ENCODE measurements at places on chromosomes 1 and 21.
A peak's percentile ranks its signal among the peaks of the same experiment; 100 is the strongest.

GRCh38 chr1:84581648-84582047, 7.4 kb upstream of the CTBS start:
- no peak overlapping the region for H3K27ac ChIP-seq
- peaks cover 9% of the 10 kb centered on the region for H3K4me1 ChIP-seq
- H3K27me3 ChIP-seq = no peaks in the 10 kb centered on the region
- no peaks in the 10 kb centered on the region for H3K36me3 ChIP-seq

DNA sequence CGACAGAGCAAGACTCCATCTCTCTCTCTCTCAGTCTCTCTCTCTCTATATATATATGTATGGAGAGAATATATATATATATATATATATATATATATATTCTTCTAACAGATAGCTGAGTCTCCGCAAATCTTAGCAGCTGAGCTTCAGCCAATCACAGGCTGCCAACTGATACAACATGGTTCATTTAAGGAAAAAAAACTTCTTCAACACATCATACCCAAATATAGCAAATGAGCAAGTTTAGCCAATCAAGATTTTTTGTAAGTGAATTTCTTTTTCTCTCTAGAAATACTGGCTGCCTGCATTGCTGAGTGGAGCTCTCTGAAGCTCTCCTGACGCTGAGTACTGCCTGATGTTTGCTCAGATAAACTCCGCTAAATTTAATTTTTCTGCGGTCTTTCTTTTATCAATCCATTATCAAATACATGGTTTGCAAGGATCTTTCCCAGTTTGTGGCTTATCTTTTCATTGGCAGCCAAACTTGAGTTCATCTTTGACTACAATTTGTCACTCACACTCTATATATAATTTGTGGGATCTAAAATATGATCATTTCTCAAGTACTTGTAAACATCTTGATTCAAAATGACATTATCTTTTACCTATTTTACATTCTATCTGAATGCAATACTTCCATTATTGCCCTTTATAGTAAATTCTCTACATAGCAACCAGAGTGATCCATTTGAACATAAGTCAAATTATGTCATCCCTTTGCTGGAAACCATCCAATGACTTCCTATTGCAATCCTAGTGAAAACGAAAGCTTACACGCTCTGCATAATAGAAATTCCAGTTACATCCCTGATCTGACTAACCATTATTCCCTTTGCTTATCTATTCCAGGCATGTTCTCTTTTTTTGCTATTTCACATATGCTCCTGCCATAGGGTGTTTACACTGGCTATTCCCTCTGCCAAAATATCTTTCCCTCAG, 2131.7 kb downstream of the MRPL39 start:
- no peak overlapping the region for H3K27ac ChIP-seq
- no peaks in the 10 kb centered on the region for H3K4me1 ChIP-seq
- DNase-seq = no peak
- H3K27me3 ChIP-seq = no peaks in the 10 kb centered on the region
- no peaks in the 10 kb centered on the region for H3K36me3 ChIP-seq

DNA sequence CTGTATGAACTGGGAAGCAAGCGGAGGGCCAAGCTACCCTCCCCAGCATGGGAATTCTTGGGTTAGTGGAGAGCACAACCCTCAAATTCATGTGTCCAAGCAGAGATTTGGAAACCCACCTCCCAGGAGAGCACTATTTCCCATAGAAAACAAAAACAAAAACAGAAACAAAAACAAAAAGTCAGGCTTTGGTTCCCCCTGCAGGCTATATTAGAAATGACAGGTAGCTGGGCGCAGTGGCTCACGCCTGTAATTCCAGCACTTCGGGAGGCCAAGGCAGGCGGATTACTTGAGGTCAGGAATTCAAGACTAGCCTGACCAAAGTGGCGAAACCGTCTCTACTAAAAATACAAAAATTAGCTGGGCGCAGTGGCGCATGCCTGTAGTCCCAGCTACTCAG, 10.8 kb downstream of the MINDY1 start:
- H3K4me3 ChIP-seq = no peak overlapping the region
- no peak overlapping the region for H3K27ac ChIP-seq
- no peaks in the 10 kb centered on the region for H3K36me3 ChIP-seq

GRCh38 chr1:244702620-244703019, 49.7 kb downstream of the DESI2 start:
- no peaks in the 10 kb centered on the region for H3K4me1 ChIP-seq
- H3K36me3 ChIP-seq = peaks cover 37% of the 10 kb centered on the region
- DNase-seq = no peak
- H3K4me3 ChIP-seq = no peak overlapping the region

GRCh38 chr1:246482805-246483568, 24.1 kb downstream of the SMYD3 start:
- no peaks in the 10 kb centered on the region for H3K4me1 ChIP-seq
- no peak for DNase-seq

GRCh38 chr1:215932558-215932957, 365.5 kb downstream of the KCTD3 start:
- H3K36me3 ChIP-seq = no peaks in the 10 kb centered on the region
- no peaks in the 10 kb centered on the region for H3K27me3 ChIP-seq
- peaks cover 14% of the 10 kb centered on the region for H3K4me1 ChIP-seq
- no peak overlapping the region for H3K27ac ChIP-seq
- no peak overlapping the region for H3K4me3 ChIP-seq

DNA sequence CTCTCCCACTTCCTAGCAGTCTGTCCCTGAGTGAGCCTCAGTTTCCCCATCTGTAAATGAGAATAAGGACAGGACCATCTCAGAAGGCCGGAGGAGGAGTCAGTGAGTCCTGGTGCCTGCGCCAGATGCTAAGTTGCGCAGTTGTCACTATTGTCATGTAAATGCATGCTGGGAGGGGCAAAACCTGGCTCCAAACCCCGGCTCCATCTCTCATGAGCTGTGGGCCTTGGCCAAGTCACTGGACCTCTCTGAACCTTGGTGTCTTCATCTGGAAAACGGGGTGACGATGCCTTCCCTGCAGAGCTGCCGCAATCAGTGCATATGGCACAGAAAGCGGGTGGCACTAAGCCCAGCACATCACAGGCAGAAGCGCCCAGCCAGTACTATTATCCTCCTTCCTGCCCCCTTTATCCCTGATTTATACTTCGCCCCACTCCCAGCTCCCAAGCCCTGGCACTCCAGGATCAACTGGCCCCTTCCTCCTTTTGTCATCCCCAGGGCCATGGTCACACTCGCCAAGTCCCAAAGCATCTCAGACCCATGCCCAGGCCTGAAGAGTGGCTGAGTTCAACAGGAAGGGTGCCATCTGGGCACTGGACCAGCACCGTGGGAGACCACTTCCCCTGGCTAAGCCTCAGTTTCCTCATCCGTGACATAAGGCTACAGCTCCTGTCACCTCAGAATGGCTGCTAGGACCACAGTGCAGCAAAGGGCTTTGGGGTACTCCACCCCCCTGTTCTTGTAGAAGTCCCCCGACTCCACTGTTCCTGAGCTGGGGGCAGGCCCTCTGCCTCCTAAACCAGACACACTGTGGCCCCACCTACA, 4.3 kb upstream of the PLEKHG5 start:
- H3K4me1 ChIP-seq = peaks cover 20% of the 10 kb centered on the region
- H3K4me3 ChIP-seq = peak overlapping the region; percentile 88
- no peak for DNase-seq
- peaks cover 3% of the 10 kb centered on the region for H3K27me3 ChIP-seq
- H3K27ac ChIP-seq = no peak overlapping the region
- H3K36me3 ChIP-seq = no peaks in the 10 kb centered on the region

DNA sequence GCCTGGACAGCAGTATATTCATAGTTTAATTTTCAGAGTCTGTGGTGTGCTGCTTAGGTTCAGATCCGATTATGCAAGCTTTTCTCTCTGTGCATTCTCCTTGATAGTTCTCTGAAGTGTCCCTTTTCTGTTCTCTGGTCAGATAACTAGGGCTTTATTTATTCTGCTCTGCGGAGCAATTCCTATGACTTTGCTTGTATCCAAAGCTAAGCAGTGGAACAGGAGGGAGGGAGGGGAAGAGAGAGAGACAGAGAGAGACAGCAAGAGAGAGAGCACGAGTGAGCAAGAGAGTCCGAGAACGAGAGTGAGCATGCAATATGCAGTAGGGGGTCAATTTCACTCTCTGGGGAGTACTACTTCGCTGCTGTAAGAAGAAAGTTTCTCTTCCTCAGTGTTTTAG, 113.3 kb downstream of the XPR1 start:
- no peaks in the 10 kb centered on the region for H3K27me3 ChIP-seq
- no peak overlapping the region for H3K4me3 ChIP-seq
- peak overlapping the region; percentile 40 for H3K27ac ChIP-seq

GRCh38 chr1:205604825-205605505, 26.8 kb downstream of the ELK4 start:
- H3K4me1 ChIP-seq = no peaks in the 10 kb centered on the region
- H3K36me3 ChIP-seq = peaks cover 17% of the 10 kb centered on the region
- no peak overlapping the region for H3K4me3 ChIP-seq
- no peak overlapping the region for H3K27ac ChIP-seq
- no peak for DNase-seq

GRCh38 chr1:151815716-151816327, 10.6 kb upstream of the LINGO4 start:
- H3K27ac ChIP-seq = peak overlapping the region; percentile 88
- H3K4me3 ChIP-seq = no peak overlapping the region
- DNase-seq = no peak
- H3K36me3 ChIP-seq = no peaks in the 10 kb centered on the region
- no peaks in the 10 kb centered on the region for H3K27me3 ChIP-seq

GRCh38 chr1:153922076-153922971, 448 bp downstream of the GATAD2B start:
- peak overlapping the region; percentile 91 for H3K4me3 ChIP-seq
- no peak for DNase-seq
- H3K4me1 ChIP-seq = peaks cover 35% of the 10 kb centered on the region
- no peaks in the 10 kb centered on the region for H3K36me3 ChIP-seq
- peak overlapping the region; percentile 82 for H3K27ac ChIP-seq

DNA sequence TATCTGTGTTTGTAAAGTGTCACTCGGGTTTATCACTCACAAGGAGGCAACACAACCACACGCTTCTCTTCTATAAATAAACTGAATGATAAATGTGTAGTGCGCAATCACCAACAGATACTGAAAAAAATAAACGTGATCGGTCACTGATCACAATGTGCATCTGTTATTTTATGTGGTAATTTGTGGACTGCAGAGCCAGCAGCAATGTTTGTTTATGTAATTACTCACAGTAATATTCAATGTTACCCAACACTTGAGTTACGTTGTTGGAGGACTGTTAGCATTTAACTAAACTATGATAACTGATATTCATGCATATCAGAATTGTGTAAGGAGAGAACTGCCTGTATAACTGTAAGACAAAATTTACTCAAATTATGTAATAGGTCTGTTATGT, 129.6 kb downstream of the USH2A start:
- H3K36me3 ChIP-seq = no peaks in the 10 kb centered on the region
- H3K27ac ChIP-seq = no peak overlapping the region
- no peaks in the 10 kb centered on the region for H3K27me3 ChIP-seq
- H3K4me1 ChIP-seq = no peaks in the 10 kb centered on the region
- no peak overlapping the region for H3K4me3 ChIP-seq

GRCh38 chr1:150093805-150094204, 26.2 kb downstream of the VPS45 start:
- H3K36me3 ChIP-seq = peaks cover 8% of the 10 kb centered on the region
- no peak overlapping the region for H3K27ac ChIP-seq
- H3K4me1 ChIP-seq = no peaks in the 10 kb centered on the region
- no peak overlapping the region for H3K4me3 ChIP-seq
- H3K27me3 ChIP-seq = no peaks in the 10 kb centered on the region
- DNase-seq = no peak

DNA sequence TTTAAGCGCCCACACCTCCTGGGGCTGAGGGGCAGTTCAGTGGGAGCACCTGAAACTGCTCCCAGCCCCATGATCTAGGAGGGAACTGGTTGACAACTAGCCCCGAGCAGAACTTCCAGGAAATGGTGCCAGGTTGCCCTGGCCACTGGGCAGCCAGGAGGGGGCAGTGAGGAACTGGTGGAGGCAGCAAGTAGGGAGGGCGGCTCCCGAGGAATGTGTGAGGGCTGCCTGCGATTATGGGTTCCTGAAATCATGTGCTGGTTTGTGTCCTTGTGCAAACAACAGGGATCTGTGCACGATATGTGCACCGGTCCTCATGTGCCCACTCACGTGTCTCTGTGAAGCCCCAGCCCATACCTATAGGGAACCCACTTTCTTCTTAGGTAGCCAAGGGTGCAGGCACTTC, 9.9 kb downstream of the GPR3 start:
- no peak overlapping the region for H3K4me3 ChIP-seq
- H3K27me3 ChIP-seq = peaks cover 2% of the 10 kb centered on the region
- H3K27ac ChIP-seq = no peak overlapping the region
- DNase-seq = no peak
- peaks cover 4% of the 10 kb centered on the region for H3K36me3 ChIP-seq

GRCh38 chr1:116008656-116009390, 32.5 kb downstream of the SLC22A15 start:
- no peaks in the 10 kb centered on the region for H3K27me3 ChIP-seq
- H3K4me3 ChIP-seq = peak overlapping the region; percentile 7
- no peak for DNase-seq
- peaks cover 28% of the 10 kb centered on the region for H3K4me1 ChIP-seq

DNA sequence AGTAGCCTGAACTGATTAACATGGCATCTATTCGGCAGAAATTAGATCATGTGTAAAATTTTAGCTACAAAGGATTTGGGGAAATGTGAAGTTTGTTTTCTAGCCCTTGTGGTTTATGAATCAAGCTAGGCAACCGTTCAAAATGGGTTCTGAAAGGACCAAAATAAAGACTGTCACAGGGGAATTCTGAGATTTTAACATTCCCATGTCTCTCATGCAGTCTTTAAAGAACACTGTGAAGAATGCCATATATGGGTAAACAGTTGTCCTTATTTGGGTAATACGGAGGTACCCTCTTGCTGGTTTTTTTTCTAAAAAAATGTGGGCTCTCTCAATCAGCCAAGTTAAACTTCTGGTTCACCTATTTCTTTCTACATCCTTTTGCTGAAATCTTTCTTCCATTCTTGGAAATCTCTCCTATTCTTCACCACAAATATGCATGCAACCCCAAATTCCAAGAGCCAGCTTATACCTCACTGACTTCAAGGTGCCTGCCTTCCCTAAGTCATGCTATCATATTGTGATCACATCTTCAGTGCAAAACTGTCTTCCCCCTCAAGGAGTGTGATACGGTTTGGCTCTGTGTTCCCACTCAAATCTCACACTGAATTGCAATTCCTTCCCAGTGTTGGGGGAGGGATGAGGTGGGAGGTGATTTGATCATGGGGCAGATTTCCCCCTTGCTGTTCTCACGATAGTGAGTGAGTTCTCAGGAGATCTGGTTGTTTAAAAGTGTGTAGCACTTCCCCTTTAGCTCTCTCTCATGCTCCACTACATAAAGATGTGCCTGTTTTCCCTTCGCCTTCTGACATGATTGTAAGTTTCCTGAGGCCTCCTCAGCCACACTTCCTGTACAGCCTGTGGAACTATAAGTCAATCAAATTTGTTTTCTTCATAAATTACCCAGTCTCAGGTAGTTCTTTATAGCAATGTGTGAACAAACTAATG, 308.7 kb downstream of the TTLL7 start:
- no peak for DNase-seq
- no peak overlapping the region for H3K4me3 ChIP-seq
- H3K36me3 ChIP-seq = peaks cover 21% of the 10 kb centered on the region
- peak overlapping the region; percentile 38 for H3K27ac ChIP-seq
- H3K4me1 ChIP-seq = peaks cover 47% of the 10 kb centered on the region
